Cardiac atrium fibroblast (primary cell): ENCODE measurements at places on chromosomes 7 and 10. TPM values are rescaled to one million over a fixed set of nuclear protein-coding genes. Genes with fewer than 3 reads are reported as not detected.

Gene SNX8
- 12.3 and 28.4 TPM in 2 replicates for total RNA-seq

Gene MPP7
- total RNA-seq: 0.32 TPM in 1 of 2 replicates, not detected in the other

Gene FBXL13
- 0.81 and 0.90 TPM in 2 replicates for total RNA-seq

Gene PVRIG
- not detected in 2 replicates for total RNA-seq

Gene PRXL2A
- 1.3 and 2.9 TPM in 2 replicates for total RNA-seq

Gene FAM13C
- 2.6 and 3.2 TPM in 2 replicates for total RNA-seq

Gene SMO
- 16.5 and 16.6 TPM in 2 replicates for total RNA-seq

Gene TAS2R41
- total RNA-seq: not detected in 2 replicates

Gene UPK3B
- not detected in 2 replicates for total RNA-seq

Gene SUN3
- not detected in 2 replicates for total RNA-seq

Gene RNLS
- 15.3 and 19.4 TPM in 2 replicates for total RNA-seq

Gene TECPR1
- total RNA-seq: 17.5 and 19.9 TPM in 2 replicates

Gene HOXA10
- under 0.01 TPM in 1 of 2 replicates, not detected in the other for total RNA-seq

Gene ERVW-1
- not detected in 2 replicates for total RNA-seq

Gene PRTFDC1
- 11.4 and 14.6 TPM in 2 replicates for total RNA-seq
